Muscle of back (tissue), 13 donors: ENCODE measurements at places on chromosomes 1 and 21. TPM values are rescaled to one million over a fixed set of nuclear protein-coding genes. Genes with fewer than 3 reads are reported as not detected.

- DNase-seq: peak; percentile 57
Measured at GRCh38 chr1:98030483-98030882, 109.6 kb upstream of the DPYD start.

Gene RGS18
- 1.8 TPM for polyA plus RNA-seq

Gene SHE
- polyA plus RNA-seq: 12.2 TPM

- no peak for DNase-seq
Measured at GRCh38 chr21:36297406-36297937, 22.5 kb upstream of the MORC3 start.
